Common myeloid progenitor, CD34-positive (primary cell): ENCODE measurements at places on chromosomes 16 and 17.

DNA sequence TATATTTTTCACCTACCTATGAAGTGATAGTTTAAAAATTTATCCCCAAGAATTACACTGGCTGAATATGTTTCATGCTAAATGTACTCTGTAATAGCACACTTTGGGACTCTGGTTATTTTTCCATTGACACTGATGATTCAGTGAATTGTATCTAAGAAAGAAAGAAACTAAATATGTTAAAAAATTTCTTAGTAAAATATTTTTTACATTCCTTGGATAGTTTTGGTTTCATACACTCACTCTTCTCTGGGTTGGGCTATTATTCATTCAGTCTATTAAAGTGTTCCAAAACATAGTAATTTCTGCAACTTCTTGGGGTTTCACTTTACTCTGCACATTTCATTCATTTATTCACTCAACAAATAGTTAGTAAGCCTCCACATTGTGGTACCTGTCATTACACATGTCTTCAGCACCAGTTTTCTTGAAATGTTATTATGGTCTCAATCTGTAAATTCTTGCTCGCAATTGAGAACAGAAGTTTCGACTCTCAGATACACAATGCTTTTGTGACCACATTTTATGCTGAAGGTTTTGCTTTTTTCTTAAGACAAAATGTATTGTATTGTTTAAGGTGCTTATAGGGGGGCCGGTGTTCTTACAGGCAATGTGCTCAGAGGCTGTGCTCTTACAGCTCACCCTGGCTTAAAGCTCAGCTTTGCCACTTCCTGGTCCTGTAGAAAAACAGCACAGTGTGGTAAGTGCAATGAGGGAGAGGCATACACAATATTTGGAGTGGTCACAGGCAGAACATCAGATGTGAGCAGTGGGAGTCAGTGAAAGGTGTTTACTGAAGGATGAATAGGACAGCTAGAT is 17.4 kb downstream of the CNTNAP4 start:
- no peak overlapping the region for H3K4me3 ChIP-seq
- H3K27ac ChIP-seq, result no peak overlapping the region
- DNase-seq, result no peak
- no peaks in the 10 kb centered on the region for H3K27me3 ChIP-seq
- H3K4me1 ChIP-seq, result peaks cover 9% of the 10 kb centered on the region

- H3K4me3 ChIP-seq, result no peak overlapping the region
- no peak overlapping the region for H3K27ac ChIP-seq
- no peaks in the 10 kb centered on the region for H3K27me3 ChIP-seq
- no peaks in the 10 kb centered on the region for H3K36me3 ChIP-seq
- peaks cover 57% of the 10 kb centered on the region for H3K4me1 ChIP-seq
Measured at GRCh38 chr17:47719411-47720152, 13.5 kb upstream of the TBX21 start.

- H3K4me3 ChIP-seq, result no peak overlapping the region
- no peaks in the 10 kb centered on the region for H3K36me3 ChIP-seq
- H3K27me3 ChIP-seq, result peaks cover 6% of the 10 kb centered on the region
- H3K27ac ChIP-seq, result no peak overlapping the region
Measured at GRCh38 chr16:67161595-67162058, 1.9 kb downstream of the FBXL8 start.

GRCh38 chr17:44820631-44821212 is 9.4 kb downstream of the GJC1 start:
- H3K27me3 ChIP-seq, result peaks cover 3% of the 10 kb centered on the region
- H3K4me1 ChIP-seq, result no peaks in the 10 kb centered on the region
- no peak for DNase-seq
- no peak overlapping the region for H3K27ac ChIP-seq
- H3K4me3 ChIP-seq, result no peak overlapping the region

- H3K27ac ChIP-seq, result peak overlapping the region; percentile 90
- H3K4me1 ChIP-seq, result peaks cover 23% of the 10 kb centered on the region
- H3K36me3 ChIP-seq, result no peaks in the 10 kb centered on the region
- H3K27me3 ChIP-seq, result no peaks in the 10 kb centered on the region
- H3K4me3 ChIP-seq, result peak overlapping the region; percentile 93
Measured at GRCh38 chr17:28949185-28950016, 1.9 kb downstream of the PHF12 start.

DNA sequence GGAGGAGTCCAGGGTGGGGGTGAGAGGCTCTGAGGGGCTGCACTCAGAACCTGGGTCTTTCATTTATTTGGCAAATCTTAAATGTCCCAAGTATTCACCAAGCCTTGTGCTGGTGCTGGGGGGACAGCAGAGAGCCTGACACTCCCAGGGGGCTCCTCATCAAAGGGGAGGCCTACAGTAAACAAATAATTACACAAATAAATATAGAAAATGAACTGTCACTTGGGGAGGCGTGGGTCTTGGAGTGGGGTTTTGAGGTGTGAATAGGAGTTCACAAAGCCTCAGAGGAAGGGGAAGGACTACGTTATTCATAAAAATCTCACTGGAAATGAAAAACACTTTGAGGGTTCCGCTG is 15.2 kb upstream of the PRM1 start:
- H3K27me3 ChIP-seq, result no peaks in the 10 kb centered on the region
- no peak overlapping the region for H3K27ac ChIP-seq
- no peaks in the 10 kb centered on the region for H3K36me3 ChIP-seq
- peaks cover 36% of the 10 kb centered on the region for H3K4me1 ChIP-seq

- H3K36me3 ChIP-seq, result no peaks in the 10 kb centered on the region
- H3K27me3 ChIP-seq, result no peaks in the 10 kb centered on the region
- no peak overlapping the region for H3K27ac ChIP-seq
Measured at GRCh38 chr17:48246612-48247011, 139.0 kb downstream of the SNX11 start.

DNA sequence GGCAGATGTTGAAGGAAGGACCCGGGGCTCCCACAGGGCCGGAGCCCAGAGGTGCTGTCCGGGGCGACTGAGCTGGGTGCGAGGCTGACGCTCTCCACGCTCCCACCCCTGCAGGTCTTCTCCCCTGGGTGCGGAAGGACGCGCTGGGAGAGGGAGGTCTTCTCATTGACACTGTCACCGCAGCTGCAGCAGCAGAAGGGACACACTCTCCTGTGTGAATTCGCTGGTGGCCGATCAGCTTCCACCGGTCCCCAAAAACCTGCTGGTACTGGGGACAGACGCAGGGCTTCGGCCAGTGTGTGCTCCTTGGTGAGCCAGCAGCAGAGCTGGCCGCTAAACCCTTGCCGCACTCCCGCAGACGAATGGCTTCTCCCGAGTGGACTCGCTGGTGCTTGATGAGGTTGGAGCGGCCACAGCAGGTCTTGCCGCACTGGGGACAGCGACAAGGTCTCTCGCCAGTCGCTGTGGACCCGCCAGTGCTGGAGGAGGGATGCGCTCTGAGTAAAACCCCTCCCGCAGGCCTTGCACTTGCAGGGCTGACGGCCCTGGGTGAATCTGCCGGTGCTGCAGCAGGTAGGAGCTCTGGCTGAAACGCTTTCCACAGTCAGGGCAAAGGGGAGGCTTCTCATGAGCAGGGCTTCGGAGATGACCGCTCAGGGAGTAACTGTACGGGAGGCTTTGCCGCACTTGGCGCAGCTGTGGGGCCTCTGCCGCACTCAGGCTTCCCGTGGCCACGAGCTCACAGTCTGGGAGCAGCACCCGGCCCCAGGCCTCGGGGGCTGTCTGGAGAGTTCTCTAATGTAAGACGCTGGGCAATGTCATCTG is 6.2 kb downstream of the ZNF843 start:
- H3K27ac ChIP-seq, result no peak overlapping the region
- no peaks in the 10 kb centered on the region for H3K27me3 ChIP-seq
- H3K4me1 ChIP-seq, result no peaks in the 10 kb centered on the region
- DNase-seq, result no peak
- no peaks in the 10 kb centered on the region for H3K36me3 ChIP-seq

- H3K4me1 ChIP-seq, result no peaks in the 10 kb centered on the region
- DNase-seq, result no peak
- H3K4me3 ChIP-seq, result no peak overlapping the region
- no peaks in the 10 kb centered on the region for H3K36me3 ChIP-seq
- no peaks in the 10 kb centered on the region for H3K27me3 ChIP-seq
- H3K27ac ChIP-seq, result no peak overlapping the region
Measured at GRCh38 chr17:71482625-71483024, 638.2 kb upstream of the SOX9 start.

DNA sequence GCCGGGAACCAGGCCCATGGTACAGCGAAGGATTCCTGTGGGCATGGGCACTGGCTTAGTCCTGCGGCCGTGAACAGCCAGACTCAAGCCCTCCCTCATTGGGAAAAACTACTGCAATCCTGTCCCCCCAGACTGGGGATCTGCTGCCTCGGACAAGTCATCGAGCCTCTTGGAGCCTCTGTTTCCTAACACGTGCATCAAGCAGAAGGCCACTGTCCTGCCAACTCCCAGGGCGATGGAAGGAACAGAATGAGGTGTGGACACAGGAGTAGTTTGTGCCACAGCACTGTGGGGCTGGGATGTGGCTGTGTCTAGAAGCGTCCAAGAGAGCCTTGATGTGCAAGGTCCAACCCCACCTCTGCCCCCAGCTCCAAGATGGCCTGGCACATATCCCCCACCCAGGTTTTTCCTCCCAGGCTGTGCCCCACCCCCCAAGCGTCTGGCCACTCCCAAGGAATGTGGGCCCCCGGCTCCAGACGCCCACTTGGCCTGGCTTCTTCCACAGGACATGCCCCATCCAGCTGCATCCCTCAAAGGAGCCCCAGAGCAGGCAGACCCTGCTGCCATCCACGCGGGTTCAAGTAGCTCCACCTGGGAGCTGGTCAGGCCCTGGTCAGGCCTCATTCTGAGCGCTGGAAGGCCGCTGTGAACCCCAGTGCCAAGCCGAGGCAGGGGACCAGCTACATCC is 3.4 kb downstream of the CAMKK1 start:
- no peaks in the 10 kb centered on the region for H3K36me3 ChIP-seq
- no peaks in the 10 kb centered on the region for H3K27me3 ChIP-seq
- H3K4me3 ChIP-seq, result no peak overlapping the region
- peaks cover 34% of the 10 kb centered on the region for H3K4me1 ChIP-seq

DNA sequence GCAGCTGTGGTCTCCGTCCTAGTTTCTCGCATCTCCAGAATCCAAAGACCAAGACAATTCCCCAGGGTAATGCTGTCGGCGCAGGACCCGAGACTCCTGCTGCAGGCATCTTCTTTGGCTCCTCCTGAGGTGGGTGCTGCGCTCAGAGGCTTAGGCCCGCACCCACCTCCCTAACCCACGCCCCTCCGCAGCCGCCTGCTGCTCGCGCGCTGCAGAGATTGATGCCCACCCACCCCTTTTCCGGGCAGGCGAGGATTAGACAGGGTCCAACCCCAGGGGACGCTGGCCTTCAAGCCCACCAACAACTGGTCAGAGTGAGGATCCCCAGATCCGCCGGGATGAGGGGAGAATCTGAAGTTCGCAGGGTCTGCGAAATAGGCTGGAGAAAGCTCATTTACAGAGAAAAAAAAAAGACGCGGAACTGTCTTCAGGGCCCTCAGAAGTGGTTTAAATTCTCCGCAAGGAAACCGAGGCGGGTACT is 27.9 kb downstream of the SLFN11 start:
- peaks cover 15% of the 10 kb centered on the region for H3K4me1 ChIP-seq
- no peak overlapping the region for H3K27ac ChIP-seq
- DNase-seq, result no peak
- peak overlapping the region; percentile 67 for H3K4me3 ChIP-seq
- no peaks in the 10 kb centered on the region for H3K36me3 ChIP-seq
- H3K27me3 ChIP-seq, result no peaks in the 10 kb centered on the region

GRCh38 chr17:6413065-6413464 is 21.9 kb downstream of the AIPL1 start:
- no peaks in the 10 kb centered on the region for H3K4me1 ChIP-seq
- no peak overlapping the region for H3K4me3 ChIP-seq
- H3K27me3 ChIP-seq, result no peaks in the 10 kb centered on the region
- no peak overlapping the region for H3K27ac ChIP-seq

DNA sequence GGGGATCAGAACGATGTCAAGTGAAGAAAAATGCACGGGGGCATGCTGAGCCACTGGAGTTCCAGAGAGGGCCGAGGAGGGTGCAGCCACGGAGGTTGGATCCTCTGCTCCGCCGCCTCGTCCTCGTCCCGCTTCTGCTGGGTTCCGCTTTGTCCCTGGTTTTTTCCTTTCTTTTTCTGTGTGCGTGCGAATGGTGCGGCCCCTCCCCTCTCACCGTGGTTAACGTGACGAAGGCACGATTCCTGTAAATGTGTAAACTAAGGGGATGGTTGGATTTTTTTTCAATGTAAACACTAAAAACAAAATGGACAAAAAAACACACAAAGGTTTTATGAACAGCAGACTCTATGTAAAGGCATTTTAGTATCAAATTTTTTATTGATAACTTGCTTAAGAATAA is 46.7 kb downstream of the ACTG1 start:
- no peaks in the 10 kb centered on the region for H3K4me1 ChIP-seq
- H3K27ac ChIP-seq, result no peak overlapping the region
- no peak for DNase-seq
- H3K36me3 ChIP-seq, result no peaks in the 10 kb centered on the region
- H3K4me3 ChIP-seq, result no peak overlapping the region

GRCh38 chr16:68421076-68421475 is 27.2 kb downstream of the SMPD3 start:
- H3K4me1 ChIP-seq, result peaks cover 17% of the 10 kb centered on the region
- H3K4me3 ChIP-seq, result no peak overlapping the region
- no peaks in the 10 kb centered on the region for H3K36me3 ChIP-seq
- no peak for DNase-seq
- H3K27ac ChIP-seq, result no peak overlapping the region

- DNase-seq, result no peak
- no peak overlapping the region for H3K4me3 ChIP-seq
- peaks cover 5% of the 10 kb centered on the region for H3K27me3 ChIP-seq
Measured at GRCh38 chr16:80940069-80940856, 66.4 kb downstream of the CMC2 start.

DNA sequence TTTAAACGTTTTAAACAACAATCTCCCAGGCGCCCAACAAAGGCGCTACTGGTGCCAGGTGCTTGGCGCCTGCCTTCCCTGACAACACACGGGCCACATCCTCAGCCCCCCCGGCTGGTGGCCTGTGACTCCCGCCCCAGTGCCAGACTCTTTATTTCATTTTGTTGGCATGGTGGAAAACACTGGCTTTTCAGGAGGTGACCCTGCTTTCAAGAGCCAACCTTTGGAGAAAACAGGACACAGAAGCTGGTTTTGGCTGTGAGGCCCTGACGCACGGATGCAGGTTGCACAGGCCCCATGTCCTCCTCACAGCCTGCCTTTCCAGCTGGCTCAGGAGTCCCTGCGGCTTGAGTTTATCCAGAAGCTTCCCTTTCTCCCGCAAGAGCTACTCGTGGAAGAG is 100.0 kb downstream of the METRNL start:
- H3K27me3 ChIP-seq, result no peaks in the 10 kb centered on the region
- DNase-seq, result no peak
- H3K27ac ChIP-seq, result no peak overlapping the region
- no peaks in the 10 kb centered on the region for H3K36me3 ChIP-seq
- no peaks in the 10 kb centered on the region for H3K4me1 ChIP-seq
